ENCODE measurements at places on chromosomes 2 and 18.

GRCh38 chr2:107323946-107324565 is 438.1 kb upstream of the ST6GAL2 start:
- DNase-seq = no peak

GRCh38 chr2:112603731-112604130 is 19.3 kb downstream of the CHCHD5 start:
- no peak for DNase-seq

DNA sequence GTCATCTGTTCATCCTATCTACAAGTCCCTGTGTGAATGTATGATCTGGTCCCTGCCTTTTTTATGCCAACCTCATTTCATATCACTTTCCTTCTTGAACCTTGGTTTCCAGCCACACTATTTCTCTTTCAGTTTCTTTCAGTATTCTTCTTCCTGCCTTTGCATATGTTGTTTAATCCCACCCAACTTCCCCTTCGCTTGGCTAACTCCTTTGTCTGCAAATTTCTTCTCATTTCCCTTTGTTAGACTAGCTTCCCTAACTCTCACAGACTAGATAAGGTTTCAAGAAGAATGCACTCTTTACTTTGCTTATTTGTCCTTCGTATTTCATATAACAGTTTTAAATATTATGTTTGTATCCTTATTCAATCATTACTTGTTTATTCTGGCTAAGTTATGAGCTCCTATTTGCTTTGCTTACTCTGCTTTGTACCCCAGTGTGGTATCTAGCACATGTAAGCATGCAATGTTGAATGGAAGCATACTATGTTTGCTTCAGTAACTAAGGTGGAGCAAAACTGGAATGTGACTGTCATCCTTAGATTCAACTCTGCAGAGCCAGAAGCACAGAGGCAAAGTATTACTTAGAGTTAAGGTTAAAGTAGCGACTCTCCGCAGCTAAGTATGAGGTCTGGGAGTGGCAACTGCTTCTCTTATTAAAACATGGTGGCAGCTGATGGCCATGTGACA is 681.3 kb downstream of the CPS1 start:
- no peak for DNase-seq

- DNase-seq = no peak
Measured at GRCh38 chr2:10196110-10196892, 73.8 kb downstream of the RRM2 start.

DNA sequence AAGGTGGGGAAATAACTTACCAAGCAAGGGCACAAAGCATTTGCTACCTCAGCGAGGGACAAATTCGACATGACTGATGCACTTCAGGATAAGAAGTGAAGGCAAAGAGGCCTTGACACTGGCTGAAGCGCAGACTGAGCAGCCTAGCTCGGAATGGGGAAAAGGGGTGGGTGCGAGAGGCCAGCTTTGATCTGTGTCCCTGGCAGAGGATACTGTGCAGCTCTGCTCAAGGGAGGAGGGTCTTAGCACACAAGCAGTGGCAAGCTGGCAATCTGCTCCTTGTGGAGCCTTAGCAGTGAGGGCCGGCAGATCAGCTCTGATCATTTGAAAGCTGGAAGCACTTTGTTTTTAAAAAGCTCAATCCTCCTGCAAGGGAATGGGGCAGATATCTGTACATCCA is 222.3 kb downstream of the ZBTB7C start:
- DNase-seq = no peak

DNA sequence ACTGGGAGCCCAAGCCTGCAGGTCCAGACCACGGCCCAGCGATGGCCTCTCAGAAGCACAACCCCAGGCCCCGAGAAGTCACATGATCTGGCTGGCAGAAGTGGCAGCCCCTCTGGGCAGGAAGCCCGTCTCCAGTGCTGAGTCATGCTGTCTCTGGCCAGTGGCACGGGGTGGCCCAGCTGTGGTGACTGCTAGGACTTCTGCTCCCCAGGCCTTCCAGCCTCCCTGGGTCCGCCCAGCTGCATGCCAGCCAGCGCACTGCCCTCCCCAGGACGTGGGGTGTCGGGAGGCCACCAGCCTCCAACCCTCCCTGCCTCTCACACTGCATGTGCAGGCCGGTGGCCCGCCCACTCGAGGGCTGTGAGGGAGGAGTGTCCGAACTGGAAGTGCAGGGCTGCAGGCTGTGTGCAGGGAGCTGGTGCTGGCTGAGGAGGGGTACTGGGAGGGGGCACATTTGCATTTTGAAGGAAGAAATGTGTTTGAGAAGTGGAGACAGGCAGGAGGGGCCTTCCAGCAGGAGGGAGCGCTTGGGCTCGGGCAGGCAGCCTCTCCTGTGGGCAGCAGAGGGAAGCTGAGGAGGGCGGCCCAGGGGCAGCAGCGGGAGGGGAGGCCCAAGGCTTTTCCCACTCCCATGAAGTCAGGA is 17.0 kb upstream of the HPCAL1 start:
- peak; percentile 87 for DNase-seq

DNA sequence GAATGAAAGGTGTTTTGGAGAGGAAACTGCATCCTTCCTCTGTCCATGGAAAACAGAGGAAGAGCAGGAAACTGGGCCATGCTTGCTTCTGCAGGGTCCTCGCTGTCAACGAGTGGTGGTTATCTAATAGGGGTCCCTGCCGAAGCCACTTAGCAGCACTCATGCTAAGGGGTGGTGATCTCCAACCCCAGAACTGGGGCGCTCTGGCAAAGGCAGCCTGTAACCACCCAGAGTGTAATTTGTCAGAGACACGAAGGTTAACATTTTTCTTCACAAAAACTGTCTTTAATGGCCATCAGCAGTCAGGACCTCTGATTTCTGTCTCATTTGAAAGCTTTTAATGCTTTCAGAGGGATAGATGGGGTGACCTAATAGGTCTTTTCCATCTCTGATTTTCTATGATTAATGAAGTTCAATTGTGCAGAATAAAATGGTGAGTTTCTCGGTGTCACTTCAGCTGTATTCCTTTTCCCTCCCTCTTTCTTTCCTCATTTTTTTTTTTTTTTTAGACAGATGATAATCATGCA is 231.3 kb upstream of the CELF4 start:
- DNase-seq = no peak

DNA sequence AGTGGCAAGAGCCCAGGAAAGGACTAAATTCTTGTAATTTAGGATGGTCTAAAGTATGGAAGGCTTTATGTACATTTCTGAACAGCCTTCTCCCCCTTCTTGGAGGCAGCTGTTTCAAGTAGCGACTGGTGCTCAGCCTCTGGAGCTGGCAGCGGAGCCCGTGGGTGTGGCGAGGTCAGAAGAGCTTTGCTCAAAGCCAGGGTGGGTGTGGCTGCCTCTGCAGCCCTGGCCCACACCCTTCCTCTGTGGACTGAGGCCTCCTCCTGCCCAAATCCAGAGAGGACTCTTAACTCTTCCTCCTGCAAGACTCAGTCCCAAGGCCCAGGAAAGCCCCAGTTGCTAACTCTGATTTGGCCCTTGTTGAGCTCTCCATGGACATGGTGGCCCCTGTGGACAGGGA is 202.1 kb upstream of the REV1 start:
- DNase-seq = no peak

DNA sequence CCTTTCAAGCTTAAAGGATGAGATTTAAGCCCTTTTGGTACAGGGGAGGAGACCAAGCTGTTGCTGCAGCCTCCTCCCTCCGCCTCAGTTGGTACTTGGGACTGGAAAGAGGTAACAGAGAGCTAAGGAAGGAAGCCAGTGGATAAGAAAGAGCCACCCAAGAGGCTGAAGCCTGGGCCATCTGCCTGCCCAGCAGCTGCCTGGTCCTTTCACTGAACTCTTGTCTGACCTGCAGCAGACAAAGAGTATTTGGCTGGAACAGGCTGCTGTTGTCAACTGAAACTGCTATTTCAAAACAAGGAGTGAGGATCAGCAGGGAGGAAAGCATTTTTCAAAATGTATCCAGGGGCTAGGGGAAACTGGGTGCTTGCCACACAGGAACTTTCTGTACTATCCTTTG is 30.3 kb downstream of the TNS1 start:
- no peak for DNase-seq

- no peak for DNase-seq
Measured at GRCh38 chr2:224909885-224910573, 132.2 kb downstream of the DOCK10 start.

GRCh38 chr2:3426615-3427014 is 47.1 kb downstream of the TRAPPC12 start:
- DNase-seq = no peak

- DNase-seq = no peak
Measured at GRCh38 chr2:192288295-192288694, 93.6 kb upstream of the TMEFF2 start.

- no peak for DNase-seq
Measured at GRCh38 chr18:79792988-79793355, 4.8 kb upstream of the KCNG2 start.

- no peak for DNase-seq
Measured at GRCh38 chr2:64396001-64396400, 58.0 kb upstream of the LGALSL start.

- DNase-seq = no peak
Measured at GRCh38 chr2:20557635-20558034, 93.3 kb downstream of the HS1BP3 start.

DNA sequence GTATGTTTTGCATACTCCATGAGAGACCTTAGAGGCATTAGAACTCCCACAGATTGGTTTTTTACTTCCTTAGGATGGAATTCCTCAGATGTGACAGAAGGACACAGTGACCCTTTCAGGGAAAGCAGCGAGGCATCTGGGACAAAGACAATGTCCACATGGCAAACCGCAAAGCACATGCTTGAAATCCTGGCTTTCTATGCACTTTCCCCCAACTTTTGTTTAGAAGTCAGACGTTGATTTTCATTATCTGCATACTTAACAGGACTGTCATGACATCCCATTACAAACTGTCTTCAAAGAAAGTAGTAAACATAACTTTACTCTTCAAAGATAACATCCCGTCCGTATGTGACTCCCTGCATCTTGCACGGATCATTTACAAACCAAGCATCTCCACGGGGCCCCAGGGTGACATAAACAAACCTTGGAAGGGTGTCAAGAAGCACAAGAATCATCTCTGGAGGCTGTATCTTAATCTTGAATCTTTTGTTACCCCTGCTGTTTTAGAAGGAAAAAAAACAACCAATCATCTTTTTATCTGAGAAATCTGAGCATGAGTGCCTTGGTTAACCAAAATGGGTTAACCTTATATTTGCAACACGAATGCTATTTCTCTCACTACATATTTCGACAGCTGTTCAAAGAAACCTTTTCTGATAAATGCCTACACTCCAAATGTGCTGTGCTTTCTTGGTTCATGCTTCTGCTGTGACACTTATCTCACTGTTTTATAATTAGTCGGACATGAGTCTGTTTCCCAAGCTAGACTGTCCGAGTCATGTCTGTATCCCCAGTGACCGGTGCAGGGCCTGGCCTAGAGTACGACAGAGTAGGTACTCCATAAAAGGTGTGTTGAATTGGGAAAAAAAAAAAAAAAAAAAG is 90.8 kb downstream of the CCBE1 start:
- DNase-seq = no peak

DNA sequence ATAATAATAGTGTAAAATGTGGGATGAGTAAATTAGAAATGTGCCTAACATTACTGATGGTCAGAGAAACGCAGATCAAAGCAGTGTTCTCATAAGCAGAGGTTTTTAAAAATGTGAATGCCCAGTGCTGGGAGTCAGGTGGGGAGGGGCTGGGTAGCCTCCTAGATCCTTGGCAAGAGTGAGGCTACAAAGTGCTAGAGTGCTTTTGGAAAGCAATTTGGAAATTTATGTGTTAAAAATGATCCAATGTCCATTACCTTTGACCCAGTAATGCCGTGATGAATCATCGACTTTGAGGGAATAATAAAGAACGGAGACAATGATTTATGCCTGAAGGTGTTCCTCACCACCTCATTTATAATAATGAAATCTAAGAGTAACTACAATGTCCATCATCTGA is 44.9 kb upstream of the TWIST2 start:
- DNase-seq = no peak

DNA sequence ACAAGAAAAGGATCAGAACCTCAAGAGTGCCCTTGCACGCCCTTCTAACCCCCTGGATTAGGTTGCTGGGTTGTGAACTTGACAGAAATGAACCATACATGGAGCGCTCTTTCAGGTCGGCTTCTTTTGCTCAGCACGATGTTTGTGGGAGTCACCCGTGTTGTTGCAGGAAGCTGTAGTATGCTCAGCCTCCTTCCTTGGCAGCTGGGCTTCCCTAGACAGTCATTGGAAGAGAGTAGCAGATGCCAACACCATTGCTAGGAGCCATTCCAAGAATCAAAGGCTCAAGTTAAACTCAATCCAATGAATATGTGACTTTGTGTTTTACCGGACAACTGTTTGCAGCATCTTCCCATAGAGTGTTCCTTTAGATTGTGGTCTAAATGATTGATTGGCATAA is 47.0 kb downstream of the RAB12 start:
- DNase-seq = no peak

GRCh38 chr2:239121600-239122012 is 273.7 kb downstream of the TWIST2 start:
- DNase-seq = no peak

GRCh38 chr2:233307565-233307964 is at the start of gene SAG:
TSS of gene SAG (plus strand) at chr2:233307816. CDS start at chr2:233309190, 1,374 bp downstream.
- no peak for DNase-seq

DNA sequence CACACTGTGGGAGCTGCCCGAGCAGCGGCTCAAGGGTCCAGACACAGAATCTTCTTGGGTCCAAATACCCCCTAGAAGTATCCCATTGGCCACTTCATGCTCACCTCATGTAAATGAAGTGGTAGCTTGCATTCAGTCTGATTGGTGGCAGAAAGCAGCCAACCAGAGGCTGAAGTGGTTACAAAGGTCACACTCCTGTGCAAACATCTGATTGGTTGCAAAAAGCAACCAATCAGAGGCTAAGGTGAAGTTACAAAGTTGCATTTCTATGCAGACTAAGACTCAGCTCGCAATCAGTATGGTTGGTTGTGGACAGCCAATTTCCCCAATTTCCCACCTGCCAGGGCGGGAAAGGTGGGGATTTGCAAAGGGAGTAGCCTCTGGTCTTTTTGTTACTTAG is 94.3 kb downstream of the DGKD start:
- DNase-seq = no peak

- DNase-seq = no peak
Measured at GRCh38 chr2:45268631-45269030, 259.4 kb upstream of the SIX2 start.

DNA sequence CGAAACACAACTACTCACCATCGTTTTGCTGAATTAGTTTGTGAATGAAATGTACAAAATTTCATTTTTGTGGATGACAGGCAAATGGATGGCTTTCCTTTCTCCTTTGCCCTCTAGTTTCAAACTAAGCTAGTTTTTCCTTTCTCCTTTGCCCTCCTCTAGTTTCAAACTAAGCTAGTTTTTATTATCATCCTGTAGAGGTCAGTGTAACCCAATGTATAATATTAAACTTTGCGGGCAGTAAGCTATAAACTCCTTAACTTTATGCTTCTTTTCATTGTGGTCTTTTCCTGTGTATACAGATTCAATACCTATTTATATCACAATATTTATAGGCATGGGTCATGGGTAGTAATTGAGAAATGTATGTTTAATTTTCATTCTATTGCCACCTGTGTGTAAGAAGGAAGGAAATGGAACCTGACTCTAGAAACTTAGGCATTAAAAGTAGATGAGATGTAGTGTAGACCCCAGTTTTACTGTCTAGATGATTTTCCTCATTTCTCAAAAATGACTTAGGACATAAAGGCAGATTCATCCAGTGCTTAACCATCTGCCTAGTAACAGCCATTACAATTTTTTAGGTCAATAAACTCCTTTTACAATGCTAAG is 58.1 kb downstream of the MAP3K19 start:
- DNase-seq = no peak

All from CMK (cell line).